ENCODE measurements at places on chromosomes 6 and 20.

DNA sequence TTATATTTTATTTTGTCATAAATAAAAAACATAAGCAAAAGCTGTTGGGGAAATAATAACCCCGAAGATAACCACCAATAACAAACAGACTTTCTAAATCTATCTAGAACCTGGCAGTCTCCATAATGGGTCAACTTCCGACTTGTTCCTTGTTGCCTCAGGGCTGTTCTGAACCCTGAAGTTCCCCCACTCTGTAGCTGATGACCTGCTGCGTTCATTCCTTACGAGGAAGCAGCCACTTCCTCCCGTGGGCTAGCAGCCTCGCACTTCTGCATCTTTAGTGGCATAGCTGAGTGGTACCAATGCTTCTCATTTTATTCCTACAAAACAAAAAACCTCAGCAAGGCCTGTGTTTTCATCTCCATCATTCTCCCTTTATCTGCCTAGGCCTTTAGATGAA, 103.0 kb downstream of the PLEKHG1 start:
- no peak for DNase-seq

GRCh38 chr6:38307740-38308139, 332.0 kb downstream of the BTBD9 start:
- DNase-seq, result no peak

GRCh38 chr6:12968839-12969558, 252.4 kb downstream of the PHACTR1 start:
- DNase-seq, result no peak

- DNase-seq, result no peak
Measured at GRCh38 chr6:167148997-167149396, 8.8 kb downstream of the GPR31 start.

DNA sequence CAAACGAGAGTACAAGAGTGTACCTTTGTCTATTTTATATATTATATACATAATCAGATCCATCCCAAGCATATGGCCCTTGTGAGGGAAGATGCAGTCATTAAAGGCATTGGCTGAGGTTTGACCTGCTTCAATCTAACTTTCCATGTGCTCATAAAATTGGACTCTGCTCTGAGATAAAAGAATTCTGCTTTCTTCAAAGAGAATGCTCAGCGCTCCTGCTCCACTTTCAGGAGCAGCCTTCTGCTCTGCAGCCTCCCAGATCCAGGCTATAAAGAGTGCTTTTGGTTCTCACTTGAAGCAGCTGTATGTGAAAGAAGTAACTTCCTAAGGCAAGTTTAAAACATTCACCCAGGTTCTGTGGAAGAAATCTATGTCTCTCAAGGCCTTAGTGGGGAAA, 45.3 kb downstream of the CD83 start:
- no peak for DNase-seq

DNA sequence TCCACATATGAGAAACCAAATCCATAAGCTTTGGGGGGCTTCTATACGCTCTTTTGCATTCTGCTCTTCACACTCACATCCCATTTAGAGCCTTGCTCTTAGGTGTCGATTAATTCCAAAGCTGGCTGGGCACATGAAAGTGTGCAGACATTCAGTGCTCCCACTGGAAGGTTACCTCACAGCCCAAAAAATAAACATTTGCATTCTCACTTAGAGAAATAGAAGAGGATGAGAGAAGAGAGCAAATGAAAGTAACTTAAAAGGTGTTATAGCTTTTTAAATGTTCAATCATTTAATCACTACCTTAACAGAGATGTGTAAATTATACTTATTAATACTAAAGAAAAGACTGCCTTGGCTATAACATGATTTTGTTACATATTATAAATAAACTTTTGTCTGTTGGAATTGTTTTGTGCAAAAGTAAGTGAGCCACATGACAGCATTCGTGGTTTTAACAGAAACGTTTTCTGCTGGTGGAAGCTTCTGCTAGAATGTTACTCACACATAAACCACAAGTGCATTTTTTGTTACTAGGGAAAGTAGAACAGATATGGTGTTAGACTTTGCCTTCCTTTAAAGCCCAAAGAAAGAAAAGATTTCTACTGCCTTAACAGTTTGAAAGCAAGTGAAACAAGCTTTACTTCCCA, 116.7 kb downstream of the SIM1 start:
- DNase-seq, result no peak

DNA sequence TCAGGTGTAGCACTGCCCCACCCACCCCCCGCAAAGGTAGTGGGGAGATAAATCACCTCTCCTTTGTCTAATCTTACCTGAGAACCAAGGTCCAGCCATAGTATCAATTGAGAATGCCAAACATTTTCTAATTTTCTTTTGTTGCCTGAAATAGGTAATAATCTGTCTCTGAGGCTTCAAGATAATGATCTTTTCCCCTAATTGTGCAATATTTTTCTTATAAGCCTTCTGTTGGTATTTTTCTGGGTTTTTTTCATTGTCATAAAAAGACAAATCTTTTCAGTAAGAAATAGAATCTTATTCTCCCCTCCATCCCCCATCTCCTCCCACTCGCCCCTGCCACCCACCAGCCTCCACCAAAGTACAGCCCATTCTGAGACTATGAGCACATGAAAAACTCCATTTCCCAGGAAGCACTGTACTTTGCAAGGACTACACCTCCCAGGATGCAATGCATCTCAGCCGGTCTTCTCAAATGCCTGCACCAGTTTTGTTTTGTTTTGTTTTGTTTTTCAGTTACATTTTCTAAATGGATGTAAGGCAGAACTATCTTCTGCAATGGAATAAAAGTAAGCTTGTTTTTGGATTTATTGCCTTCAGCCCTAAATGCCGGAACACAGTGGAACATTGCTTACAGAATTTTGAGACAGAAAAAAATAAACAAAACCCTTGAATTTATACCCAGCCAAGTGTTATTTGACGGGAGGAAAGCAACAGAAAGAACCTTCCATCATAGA, 268.0 kb downstream of the TFAP2A start:
- DNase-seq, result no peak

GRCh38 chr6:34791164-34791700, 651 bp upstream of the BLTP3A start:
- peak; percentile 19 for DNase-seq

- no peak for DNase-seq
Measured at GRCh38 chr6:9116026-9116425, 680.7 kb upstream of the SLC35B3 start.

- DNase-seq, result no peak
Measured at GRCh38 chr20:25408170-25408547, 686 bp downstream of the GINS1 start.

DNA sequence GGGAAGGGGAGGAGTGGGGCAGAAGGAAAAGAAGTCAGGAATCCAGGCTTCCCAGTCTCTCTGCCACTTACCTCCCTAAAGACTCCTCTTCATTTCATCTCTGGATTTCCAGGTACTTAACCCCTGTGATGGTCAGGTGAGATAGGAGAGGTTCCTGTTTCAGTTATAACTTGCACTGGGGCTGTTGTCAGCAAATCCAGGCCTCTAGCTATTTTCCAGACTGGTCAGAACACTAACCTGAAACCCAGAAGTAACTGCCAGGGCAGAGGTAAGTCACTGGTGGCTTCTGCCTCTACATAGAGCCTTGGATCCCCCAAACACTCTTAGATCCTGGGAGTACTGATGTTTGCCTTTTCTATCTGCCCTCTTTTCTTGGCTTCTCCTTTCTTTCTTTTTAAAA, 233.5 kb upstream of the TAB2 start:
- no peak for DNase-seq

DNA sequence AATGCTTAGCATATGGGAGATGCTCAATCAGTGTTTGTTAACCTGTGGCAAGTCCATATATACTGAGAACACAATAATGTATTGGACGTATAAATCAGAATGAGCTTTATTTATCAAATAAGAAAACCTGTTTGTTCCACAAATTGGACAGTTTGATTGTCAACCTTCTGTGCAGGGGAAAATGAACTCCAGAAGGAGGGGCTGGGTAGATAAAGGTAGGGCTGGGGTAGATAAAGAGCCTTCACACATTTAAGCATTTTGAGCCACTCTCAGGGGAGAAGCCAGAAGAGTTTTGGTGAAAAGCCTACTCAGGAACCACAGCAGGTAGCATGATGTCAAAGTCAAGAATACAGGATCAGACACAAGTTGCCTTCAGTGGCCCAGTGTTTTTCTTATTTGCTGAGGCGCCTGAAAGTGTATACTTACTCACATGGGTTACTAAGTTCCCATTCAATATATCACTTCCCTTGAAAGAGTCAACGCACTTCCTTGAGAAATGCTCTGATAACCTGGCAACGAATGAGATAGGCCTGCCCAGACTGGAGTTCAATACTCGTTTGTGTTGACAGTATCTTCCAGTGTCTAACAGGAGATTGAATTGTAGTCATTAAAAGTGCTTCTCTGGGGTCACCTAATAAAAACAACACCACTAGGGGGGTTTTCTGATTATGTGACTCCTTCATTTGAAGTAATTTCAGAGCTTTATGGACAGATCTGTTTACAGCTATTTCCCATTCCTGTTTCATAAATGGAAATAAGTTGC, 263.9 kb upstream of the CITED2 start:
- DNase-seq, result no peak

- DNase-seq, result no peak
Measured at GRCh38 chr20:61697666-61698597, 367.7 kb downstream of the TAF4 start.

GRCh38 chr6:130128326-130128725, 94.4 kb downstream of the SAMD3 start:
- no peak for DNase-seq

- DNase-seq, result no peak
Measured at GRCh38 chr20:31684153-31685015, 38.3 kb downstream of the BCL2L1 start.

GRCh38 chr6:44708208-44708607, 320.7 kb downstream of the CDC5L start:
- DNase-seq, result no peak

DNA sequence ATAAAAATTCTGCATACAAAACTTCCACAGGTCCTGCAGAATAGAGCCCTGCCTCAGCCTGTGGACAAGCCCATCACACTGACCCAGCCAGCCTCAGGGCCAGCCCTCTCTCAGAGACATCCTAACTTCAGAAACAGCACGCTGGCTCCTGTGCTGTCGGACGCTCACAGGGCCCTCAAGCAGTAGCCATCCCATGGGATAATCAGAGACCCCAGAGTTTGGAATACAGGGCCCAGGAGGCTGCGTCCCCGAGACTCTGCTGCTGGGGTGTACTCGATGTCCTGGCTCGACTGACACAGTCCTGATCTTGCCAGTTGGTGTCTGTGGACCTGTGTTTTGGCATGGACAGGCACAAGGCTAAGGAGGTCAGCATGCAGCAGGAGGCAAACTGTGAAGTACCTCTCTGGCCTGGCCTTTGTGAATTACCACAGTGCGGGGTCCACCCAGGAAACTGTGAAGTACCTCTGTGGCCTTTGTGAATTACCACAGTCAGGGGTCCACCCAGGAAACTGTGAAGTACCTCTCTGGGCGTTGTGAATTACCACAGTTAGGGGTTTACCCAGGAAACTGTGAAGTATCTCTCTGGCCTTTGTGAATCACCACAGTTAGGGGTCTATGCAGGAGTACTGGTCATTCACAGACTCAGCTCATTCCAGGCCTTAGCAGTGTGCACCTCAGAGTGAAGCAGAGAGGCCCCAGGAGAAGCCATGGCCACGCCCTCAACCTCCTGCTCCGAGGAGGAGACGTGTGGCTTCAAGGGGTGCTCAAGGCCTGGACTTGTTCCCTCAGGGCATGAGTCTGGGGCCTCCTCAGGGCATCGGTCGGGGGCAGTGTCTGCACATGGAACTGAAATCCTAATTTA, 212.4 kb downstream of the SYNDIG1 start:
- no peak for DNase-seq

GRCh38 chr6:134340179-134340975, 22.5 kb upstream of the SGK1 start:
- no peak for DNase-seq

DNA sequence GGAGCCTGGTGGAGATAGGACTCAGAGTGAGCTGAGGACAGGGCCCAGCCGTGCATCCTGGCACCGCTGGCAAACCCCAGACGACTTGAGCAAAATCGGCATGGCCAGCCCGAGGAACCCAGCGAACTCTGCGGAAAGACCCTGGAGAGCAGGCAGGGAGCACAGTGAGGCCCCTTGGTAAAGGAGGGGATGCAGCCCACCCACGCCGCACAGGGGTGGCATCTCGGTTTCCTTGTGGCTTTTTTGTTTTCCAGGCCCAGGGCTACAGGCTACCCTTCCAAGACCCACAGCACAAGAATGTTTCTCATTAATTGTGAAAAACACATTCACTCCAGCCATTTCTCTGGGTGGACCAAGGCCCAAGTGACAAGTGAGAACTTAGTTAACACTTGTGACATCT, 71.4 kb downstream of the BMP7 start:
- no peak for DNase-seq

DNA sequence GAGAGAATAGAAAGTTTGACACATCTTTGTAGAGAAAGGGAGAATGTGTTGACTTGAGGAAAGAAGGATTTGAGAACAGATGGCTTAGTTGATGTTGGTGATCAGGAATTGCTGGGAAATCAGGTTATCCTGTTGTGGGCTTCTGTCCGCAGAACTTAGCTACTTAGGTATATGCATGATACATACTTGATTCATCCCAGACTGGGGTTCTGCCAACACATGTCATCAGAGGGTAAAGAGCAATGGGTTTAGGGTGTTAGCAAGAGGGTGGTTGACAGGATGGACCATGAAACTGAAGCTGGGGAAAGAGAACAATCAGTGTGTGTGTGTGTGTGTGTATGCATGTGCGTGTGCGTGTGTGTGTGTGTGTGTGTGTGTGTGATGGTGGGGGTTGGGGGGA, 50.6 kb upstream of the NELFCD start:
- DNase-seq, result no peak

GRCh38 chr6:26561533-26562466, 23.6 kb downstream of the HMGN4 start:
- no peak for DNase-seq

GRCh38 chr6:18842534-18842933, 455.4 kb downstream of the RNF144B start:
- DNase-seq, result no peak

DNA sequence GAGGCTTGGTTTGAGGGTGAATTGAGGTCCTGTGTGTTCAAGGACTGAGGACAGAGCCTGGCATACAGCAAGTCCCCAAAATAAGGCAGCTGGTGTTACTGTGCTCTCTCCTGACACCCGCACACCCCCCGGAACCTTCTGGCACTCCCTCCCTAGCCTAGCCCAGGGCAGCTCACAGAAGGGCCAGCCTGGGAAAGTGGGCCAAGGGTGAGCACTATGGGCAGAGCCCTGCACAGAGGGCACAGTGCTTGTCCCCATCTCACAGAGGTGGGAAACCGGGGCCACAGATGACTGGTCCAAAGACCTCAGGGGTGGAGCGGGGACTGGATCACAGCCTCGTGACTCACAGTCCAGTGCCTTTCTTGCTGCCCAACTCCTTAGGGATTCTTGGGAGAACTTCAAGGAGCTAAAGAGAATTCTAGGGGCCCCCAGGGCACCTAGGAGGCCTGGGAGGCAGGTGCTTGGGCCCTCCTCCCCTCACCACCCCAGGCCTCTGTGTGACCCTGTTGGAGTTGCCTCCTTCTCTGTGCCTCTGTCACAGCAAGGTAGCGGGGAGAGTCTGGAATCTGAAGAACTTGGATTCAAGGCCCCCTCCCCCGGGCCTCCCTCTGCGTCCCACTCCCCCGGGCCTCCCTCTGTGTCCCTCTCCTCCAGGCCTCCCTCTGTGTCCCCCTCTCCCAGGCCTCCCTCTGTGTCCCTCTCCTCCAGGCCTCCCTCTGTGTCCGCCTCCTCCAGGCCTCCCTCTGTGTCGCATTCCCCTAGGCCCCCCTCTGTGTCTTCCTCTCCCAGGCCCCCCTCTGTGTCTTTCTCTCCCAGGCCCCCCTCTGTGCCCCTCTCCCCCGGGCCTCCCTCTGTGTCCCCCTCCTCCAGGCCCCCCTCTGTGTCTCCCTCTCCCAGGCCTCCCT, 13.5 kb downstream of the DLGAP4 start:
- DNase-seq, result no peak

Measured in activated T-cell treated with anti-CD3 and anti-CD28 coated beads for 48 hours (primary cell).